ENCODE measurements at places on chromosomes 1 and 21.
A peak's percentile ranks its signal among the peaks of the same experiment; 100 is the strongest.

- no peak for DNase-seq
Observed at GRCh38 chr1:216194721-216195120, 228.5 kb downstream of the USH2A start.

- DNase-seq, result no peak
Observed at GRCh38 chr1:233654658-233655280, 40.9 kb downstream of the KCNK1 start.

- no peak for DNase-seq
Observed at GRCh38 chr1:114234408-114235124, 80.9 kb upstream of the SYT6 start.

GRCh38 chr1:3063379-3064295, 5.4 kb upstream of the PRDM16 start:
- no peak for DNase-seq

DNA sequence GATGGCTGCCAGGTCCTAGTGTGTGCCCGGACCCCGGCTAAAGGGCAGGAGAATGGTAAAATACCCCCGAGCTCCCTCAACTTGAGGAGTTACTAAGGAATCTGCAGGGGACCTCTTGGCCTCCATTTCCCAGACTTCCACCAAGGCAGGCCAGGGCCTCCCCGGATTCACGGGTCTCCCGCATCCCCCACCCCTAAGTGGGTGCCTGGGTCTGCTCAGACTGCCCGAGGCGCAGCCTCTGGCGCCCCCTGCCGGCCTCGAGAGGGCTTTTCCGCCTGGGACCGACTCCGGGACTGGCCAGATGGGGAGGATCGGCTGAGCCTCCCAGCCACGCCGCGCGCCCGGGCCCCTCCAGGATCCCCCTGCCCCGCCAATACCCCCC, 1.7 kb downstream of the PLEKHG5 start:
- peak; percentile 88 for DNase-seq

GRCh38 chr1:210143465-210144062, 89.0 kb upstream of the SERTAD4 start:
- peak; percentile 90 for DNase-seq

DNA sequence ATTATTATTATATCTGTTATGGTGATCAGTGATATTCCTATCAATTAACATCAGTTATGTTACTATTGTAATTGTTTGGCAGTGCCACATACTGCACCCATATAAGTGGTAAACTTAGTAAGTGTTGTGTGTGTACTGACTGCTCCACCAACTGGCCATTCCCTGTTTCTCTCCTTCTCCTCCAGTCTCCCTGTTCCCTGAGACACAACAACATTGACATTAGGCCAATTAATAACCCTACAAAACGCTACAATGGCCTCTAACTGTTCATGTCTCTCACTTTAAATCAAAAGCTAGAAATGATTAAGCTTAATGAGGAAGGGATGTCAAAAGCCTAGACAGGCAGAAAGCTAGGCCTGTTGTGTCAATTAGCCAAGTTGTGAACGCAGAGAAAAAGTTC, 6.6 kb upstream of the THRAP3 start:
- peak; percentile 17 for DNase-seq

- no peak for DNase-seq
Observed at GRCh38 chr1:234827181-234827580, 217.2 kb upstream of the IRF2BP2 start.

DNA sequence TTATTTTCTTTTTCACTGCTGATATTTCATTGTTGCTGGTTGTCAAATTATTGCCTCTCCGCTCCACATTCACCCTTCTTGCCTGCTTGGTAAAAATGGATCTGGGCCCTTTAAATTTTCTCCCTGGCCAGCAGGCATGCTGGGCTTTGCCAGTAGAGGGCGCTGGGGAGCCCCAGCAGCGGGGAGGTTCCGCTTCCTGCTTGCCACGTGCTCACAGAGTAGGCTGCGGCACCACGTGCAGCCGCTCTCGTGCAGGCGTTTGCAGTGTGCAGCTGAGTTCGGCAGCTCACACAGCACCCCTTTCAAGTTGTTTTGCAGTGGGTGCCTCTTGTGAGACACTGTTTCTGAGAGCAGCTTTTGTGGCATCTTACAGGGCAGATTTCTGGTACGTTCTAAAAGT, at the start of gene ACTL8:
Gene ACTL8, plus strand, starts transcription at position 214 of the 400 bp plus-strand sequence. CDS start 67,676 bp downstream, outside the sequence.
- peak; percentile 64 for DNase-seq

- DNase-seq, result peak; percentile 24
Observed at GRCh38 chr1:117128323-117129079, 7.0 kb upstream of the TRIM45 start.

DNA sequence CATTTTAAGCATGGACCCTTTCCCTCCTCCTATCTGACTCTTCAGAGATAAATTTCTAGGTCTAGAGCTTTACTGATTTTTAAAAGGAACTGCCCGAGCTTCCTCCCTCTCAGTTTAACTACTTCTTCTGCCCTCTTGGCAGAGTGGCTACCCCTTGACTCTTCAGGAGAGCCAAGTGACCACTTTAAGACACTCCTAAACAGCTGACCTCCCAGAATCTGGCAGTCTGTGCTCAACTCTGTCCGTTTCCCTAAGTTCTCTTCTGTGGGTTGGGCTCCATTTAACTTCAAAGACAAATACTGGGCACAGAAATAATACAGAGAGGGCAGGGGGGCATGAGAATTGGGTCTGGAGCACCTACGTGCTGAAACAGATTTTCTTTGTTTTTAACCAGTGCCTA, 196.3 kb upstream of the FOXD3 start:
- DNase-seq, result no peak

DNA sequence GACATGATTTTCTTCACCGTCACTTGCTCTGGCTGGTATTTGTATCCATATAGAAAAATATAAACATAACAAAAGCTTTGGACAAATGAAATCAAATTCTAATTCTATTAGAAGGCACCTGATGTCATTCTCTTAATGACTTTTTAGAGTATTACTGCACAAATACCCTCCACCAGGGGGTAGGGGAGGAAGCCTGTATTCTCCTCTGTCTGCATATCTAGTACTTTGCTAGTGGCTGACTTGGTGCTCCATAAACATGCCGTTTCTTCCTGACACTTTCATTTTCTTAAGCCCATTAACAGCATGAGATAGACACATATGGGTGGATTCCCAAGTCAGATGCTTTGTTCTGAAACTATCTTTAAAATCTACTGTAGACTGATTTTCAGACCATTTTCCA, 20.6 kb upstream of the KCNJ15 start:
- no peak for DNase-seq

DNA sequence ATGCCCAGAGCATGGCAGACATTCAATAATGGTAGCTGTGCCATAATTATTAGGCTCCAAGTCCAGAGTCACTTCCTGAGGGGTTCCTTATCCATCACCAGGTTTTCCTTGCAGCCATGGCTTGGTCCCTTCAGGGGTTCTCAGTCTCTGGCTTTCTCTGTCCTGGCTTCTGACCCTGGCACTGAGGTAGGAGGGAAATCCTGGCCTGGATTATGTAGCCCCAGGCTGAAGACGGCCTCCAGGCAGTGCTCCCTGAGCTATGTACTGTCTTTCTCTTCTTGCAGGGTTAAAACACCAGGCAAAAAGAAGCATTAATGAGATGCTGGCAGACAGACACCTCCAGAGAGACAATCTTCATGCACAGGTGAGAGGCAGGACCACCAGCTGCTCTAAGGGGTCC, 9.5 kb upstream of the PADI3 start:
- peak; percentile 89 for DNase-seq

GRCh38 chr1:84972377-84972987, 24.4 kb downstream of the MCOLN2 start:
- DNase-seq, result peak; percentile 18

DNA sequence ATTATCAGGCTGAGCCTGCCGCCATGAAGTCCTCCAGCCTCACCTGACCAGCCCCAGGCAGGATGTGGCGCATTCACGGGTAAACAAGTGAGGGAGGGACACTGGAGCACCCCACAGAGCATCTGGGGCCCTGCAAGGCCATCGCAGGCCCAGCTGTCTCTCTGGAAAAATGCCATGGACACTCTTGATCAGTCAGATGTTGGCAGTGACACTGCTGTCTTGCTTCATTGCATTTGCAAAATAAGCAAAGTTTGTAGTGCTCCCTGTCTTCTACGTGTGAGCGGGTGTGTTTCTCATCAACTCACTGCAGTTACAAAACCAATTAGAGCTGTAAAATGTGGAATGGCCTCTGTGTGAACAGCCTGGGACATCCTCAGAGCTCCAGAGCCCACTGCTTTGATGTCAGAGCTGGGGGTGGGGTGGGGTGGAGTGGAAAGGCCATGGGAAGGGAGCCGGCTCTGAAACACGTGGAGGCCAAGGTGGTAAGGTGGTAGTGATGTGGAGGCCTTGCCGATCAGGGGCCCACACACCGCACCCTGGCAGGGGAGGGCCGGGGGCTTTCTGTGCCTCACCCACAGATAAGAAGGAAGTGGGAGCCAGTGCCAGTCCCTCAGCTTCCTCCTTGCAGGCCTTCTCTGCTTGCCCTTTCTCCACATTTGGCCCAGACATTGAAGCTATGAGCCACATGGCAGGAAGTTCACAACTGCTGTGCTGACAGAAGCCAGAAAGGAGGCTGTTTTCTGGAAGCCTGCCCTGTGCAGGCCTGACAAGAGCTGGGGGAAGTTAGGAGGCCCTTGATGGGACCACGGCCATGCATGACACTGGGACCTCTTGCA, 254.9 kb downstream of the RHOU start:
- peak; percentile 93 for DNase-seq

DNA sequence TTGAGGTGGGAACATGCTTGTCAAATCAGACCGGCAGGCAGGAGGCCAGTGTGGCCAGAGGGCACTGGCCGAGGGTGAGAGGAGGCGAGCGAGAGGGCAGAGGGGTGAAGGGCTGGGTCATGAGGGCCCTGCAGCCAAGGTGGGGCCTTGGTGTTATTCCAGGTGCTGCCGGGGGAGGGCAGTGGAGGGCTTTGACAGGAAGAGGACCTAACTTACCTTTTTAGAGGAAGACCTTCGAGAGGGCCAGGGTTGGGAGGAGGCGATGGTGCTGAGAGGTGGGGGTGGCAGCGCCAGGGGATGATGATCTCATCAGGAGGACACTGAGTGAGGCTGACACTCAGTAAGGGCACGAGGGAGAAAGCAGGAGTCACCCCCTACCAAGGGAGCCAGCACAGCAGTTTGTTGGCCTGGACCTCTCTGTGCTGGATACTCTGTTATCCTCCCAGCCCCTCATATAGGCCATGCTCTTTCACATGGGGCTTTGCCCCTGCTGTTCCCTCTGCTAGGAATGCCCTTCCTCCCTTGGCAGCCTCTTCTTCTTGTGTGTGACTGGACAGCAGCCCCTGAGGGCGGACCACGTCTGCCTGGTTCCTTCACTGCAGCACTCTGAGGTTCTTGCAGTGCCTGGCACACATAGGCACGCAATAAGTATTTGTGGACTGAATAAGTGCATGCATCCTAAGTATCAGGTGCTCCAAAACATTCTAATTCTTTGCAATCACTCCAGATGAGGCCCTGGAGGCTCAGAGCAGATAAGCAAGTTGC, 7.5 kb upstream of the TTC22 start:
- no peak for DNase-seq

DNA sequence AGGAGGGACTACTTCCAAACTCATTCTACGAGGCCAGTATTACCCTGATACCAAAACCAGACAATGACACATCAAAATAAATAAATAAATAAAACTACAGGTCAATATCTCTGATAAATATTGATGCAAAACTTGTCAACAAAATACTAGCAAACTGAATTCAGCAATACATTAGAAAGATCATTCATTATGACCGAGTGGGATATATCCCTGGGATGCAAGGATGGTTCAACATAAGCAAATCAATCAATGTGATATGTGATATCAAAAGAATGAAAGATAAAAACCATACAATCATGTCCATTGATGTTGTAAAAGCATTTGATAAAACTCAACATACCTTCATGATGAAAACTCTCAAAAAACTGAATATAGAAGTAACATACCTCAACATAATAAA, 36.7 kb downstream of the NME7 start:
- no peak for DNase-seq

DNA sequence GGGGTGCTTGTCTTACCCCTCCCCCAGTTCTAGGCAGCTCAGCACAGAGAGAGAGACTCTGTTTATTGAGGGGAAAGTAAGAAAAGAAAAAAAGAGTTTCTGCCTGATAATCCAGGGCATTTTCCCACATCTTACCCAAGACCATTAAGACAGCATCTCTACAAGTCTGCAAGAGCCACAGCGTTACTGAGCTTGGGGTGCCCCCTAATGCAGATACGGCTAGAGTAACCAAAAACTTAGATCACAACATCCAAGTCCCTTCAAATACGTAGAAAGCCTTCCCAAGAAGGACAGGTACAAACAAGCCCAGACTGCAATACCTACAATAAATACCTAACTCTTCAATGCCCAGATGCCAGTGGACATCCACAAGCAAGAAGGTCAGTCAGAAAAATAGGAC, 6.2 kb upstream of the TEX50 start:
- peak; percentile 3 for DNase-seq

DNA sequence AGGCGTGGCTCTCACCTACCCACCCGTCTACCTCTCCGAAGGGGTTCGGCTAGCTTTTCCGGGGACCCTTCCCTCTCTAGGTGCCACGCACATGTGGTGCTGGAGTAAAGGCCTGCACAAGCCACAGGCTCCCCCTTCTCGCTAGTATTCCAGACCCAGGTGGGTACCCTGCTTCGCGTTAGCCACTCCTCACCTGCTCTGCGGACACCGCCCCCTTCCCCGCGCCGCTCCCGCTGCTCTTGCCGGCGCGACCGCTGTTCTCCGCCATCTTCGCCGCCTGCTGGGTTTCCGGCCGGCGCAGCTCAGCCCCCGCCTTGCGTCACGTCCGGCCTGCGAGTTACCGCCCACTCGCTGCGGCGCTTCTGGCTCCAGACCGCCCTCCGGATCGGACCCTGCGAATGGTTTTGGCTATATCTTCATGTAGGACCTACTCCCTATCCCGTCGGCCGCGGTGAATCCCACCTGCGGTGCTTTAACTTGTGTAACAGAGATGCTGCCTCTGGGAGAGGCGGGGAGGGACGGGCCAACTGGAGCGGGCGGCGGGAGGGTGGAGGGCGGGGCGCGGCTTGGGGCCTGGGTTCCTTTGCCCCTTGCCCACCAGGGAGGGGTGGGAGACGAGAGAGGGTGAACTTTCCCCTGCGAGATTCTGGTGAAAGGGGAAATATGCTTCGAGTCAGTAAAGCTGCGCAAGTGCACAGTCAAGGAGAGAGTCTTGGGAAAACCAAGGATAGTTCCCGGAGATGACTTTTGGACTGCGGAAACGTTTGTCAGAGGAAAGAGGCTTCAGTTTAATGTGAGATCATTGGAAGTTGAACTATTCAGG, at the start of the genes NIT1 and PFDN2:
Gene NIT1, plus strand, starts transcription at position 347 of the 823 bp plus-strand sequence. Its CDS starts 72 bp downstream, at position 419.
Gene PFDN2, minus strand, starts transcription at position 279 of the 823 bp plus-strand sequence. Its CDS starts 11 bp downstream, at position 268.
- peak; percentile 90 for DNase-seq

DNA sequence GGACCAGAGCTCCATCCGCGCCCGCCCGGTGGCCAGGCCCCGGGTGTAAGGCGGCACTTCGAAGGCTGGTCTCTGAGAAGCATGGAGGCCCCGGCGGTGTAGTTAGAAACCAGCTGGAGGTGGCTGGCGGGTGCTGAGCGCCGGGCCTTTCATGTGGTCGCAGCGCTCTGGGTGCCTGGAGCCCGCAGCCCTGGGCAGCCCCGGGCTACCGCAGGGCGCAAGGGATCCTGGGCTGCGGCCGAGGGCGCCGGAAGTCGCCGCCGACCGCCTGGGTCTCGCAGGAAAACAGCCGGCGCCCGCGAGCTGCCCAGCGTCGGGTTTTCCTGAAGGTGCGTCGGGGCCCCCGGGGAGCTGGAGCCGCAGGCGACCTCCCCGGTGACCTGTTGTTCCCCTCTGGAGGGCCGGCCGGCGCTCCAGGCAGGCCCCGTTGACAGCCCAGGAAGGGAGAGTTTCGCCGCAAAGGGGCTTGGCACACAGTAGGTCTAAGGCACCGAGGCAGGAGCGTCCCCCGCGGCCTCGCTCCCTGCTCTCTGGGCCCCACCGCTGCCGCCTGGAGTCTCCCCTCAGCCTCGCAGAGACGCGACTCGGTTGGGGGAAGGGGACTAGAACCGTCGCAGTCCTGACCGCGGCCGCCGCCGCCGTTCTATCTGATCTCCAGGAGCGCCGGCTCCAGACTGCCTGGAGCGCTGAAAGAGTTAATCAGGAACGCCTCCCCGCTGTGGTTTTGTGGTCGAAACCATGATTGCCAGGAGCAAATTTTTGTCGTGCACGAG, 2.7 kb downstream of the GRHL3 start:
- DNase-seq, result peak; percentile 83
